Activated CD8-positive, alpha-beta memory T cell treated with anti-CD3 and anti-CD28 coated beads for 1 hour (primary cell): ENCODE measurements at places on chromosomes 4 and X.

DNA sequence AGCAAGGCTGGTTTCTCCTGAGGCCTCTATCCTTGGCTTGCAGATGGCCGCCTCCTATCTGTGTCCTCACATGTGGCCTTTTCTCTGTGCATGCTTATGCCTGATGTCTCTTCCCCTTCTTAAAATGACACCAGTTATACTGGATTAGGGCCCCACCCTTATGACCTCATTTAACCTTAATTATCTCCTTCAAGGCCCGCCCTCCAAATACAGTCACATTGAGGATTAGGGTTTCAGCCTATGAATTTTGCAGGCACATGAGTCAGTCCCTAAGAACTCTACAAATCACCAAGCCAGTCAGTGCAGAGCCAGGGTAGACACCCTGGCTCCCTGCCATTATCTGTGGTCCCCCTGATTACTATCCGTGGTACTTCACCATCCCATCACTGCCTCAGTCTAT lies 51.6 kb downstream of the MAML3 start:
- DNase-seq = no peak

GRCh38 chr4:38354421-38354820 lies 309.6 kb upstream of the KLF3 start:
- DNase-seq = no peak

DNA sequence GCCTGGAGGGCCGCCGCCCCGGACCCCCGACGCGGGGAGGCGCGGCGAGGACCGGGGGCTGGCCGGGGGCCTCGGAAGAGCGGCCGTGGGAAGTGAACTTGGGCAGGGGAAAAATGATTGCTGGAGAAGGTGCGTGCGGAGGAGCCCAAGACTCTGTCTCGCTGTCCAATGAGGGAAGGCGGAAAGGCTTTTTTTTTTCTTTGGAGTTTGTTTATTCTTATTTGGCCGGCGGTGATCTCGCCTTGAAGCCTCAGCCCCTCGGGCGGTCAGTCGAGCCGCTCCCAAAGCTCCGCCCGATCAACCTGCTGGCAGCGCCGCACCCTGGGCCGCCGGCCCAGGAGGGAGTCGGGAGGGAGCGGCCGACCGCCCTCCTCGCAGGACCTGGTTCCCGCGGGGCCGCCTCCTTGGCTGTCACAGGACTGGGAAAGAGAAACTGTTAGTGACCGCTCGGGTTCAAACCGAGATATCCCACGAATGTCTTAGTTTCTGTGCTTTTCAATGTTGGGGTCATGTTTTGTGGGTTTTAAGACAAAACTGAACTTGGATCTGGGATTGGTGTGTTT lies 2.5 kb downstream of the CPEB2 start:
- DNase-seq = no peak

DNA sequence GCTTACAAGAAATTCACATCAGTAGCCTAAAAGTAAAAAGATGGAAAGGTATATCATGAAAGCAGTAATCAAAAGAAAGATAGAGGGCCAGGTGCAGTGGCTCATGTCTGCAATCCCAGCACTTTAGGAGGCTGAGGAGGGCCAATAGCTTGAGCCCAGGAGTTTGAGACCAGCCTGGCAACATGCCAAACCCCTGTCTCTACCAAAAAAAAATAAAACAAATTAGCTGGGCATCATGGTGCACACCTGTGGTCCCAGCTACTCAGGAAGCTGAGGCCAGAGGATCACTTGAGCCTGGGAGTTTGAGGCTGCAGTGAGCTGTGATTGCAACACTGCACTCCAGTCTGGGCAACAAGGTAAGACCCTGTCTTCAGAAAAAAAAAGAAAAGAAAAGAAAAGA lies 55.5 kb downstream of the GSPT2 start:
- DNase-seq = no peak

- DNase-seq = no peak
Measured at GRCh38 chrX:151996347-151996746, 21.9 kb upstream of the GABRE start.
